ENCODE measurements at places on chromosomes 3 and 15.

DNA sequence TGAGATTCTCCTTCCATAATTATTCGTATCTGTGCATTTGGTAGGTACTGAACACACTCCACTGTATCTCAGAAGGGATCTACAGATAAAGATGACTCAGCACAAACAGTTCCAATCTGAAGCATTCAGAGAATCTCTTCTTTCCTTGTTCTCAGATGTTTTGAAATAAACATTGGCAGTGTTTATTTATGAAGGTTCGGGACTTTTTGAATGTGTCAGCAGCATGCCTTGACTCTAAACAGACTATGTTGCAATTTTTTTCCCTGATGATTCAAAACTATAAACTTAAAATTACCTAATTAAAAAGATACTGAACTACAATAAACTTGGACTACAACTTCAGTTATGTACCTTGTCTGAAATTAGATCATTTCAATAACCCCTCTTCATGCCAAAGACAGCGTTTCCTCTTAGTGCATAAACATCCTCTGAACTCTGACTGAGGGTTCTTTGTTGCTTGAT lies 612.9 kb upstream of the TBL1XR1 start:
- DNase-seq = no peak
- peaks cover 15% of the 10 kb centered on the region for H3K4me1 ChIP-seq
- no peaks in the 10 kb centered on the region for H3K27me3 ChIP-seq
- H3K4me3 ChIP-seq = no peak overlapping the region
- peaks cover 2% of the 10 kb centered on the region for H3K36me3 ChIP-seq

DNA sequence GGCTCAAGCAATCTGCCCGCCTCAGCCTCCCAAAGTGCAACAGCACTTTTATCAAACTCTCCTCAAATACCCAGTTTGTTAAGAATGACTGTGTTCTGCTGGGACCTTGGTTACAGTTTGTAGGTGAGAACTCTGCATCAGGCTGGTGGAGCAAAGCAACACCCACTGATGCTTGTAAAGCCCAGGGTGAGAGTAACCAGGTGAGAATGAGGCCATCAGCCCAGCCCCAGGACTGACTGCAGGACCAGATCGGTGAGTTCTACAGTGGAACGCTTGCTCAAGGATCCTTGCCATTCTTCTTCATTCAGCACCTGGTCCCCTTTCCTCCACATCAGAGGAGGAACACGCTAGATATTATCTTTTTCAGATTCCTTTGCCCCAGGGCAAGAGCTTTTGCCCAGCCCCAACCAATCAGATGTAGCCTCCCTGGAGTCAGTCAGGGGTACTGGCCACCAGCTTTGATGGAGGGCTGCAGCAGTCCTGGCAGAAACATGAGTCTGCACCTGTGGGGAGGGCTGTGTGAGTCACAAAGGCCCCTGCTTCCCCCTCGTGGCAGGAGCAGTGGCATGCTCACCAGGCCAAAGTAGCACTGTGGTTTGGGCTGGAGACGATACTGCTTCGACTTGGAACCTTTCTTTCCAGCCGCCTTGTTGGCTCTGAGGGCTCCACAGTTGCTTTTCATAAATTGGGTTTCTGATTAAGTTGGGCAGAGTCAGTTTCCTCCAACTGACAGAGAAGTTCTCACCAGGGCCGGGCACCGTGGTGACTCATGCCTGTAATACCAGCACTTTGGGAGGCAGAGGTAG lies 3.5 kb upstream of the SHISA5 start:
- no peaks in the 10 kb centered on the region for H3K36me3 ChIP-seq
- H3K4me1 ChIP-seq = peaks cover 31% of the 10 kb centered on the region

DNA sequence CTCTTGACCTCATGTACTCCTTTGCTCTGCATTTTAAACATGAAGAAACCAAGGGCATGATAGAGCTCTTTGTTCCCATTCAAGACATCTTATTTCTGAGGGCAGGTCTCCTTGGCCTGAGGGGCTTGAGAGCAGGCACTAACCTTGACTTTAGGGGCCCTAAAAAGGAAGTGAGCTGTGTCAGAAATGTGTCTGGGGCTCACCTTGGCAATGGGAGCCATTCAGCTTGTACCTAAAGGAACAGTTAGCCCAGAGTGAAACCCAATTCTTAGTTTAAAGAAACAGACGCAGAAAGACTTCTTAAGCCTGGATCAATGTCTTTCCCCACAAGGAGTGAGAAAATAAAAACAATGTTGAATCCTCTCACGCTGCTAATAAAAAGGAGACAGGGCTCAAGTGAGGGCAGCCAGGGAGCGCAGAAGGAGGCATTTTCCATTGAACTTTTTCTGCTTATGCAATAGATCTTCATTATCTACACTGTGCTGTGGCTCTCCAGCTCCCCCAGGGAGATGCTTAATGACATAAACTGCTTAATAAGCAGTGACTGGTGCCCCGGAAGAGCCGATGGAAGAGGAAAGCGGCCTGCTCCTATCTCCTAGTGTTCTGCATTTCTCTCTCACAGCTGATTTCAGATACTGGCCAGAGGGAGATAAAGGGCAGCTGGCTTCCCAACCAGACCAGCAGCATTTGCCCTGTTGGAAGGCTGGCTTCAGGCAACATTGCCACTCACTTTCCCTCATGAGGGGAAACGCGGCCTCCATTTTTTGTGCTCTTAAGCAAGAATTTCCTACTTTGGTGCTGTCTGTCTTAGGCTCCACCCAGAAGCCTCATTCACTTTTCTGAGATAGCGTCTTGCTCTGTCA lies 152.0 kb downstream of the OPA1 start:
- H3K27me3 ChIP-seq = no peaks in the 10 kb centered on the region
- H3K27ac ChIP-seq = peak overlapping the region; percentile 92
- no peak overlapping the region for H3K4me3 ChIP-seq
- peaks cover 2% of the 10 kb centered on the region for H3K36me3 ChIP-seq
- peaks cover 31% of the 10 kb centered on the region for H3K4me1 ChIP-seq

GRCh38 chr3:43641306-43642114 lies 19.7 kb upstream of the ANO10 start:
- no peaks in the 10 kb centered on the region for H3K36me3 ChIP-seq
- no peak overlapping the region for H3K4me3 ChIP-seq
- H3K4me1 ChIP-seq = peaks cover 17% of the 10 kb centered on the region
- no peak overlapping the region for H3K27ac ChIP-seq
- no peak for DNase-seq
- no peaks in the 10 kb centered on the region for H3K27me3 ChIP-seq

GRCh38 chr3:140501770-140502364 lies 176.0 kb upstream of the TRIM42 start:
- no peak for DNase-seq
- no peaks in the 10 kb centered on the region for H3K36me3 ChIP-seq
- no peak overlapping the region for H3K4me3 ChIP-seq
- peaks cover 33% of the 10 kb centered on the region for H3K4me1 ChIP-seq
- no peaks in the 10 kb centered on the region for H3K27me3 ChIP-seq

GRCh38 chr3:39531066-39531465 lies 63.6 kb downstream of the MOBP start:
- H3K36me3 ChIP-seq = no peaks in the 10 kb centered on the region
- H3K27ac ChIP-seq = no peak overlapping the region
- H3K4me1 ChIP-seq = no peaks in the 10 kb centered on the region
- H3K27me3 ChIP-seq = peaks cover 20% of the 10 kb centered on the region
- no peak for DNase-seq

DNA sequence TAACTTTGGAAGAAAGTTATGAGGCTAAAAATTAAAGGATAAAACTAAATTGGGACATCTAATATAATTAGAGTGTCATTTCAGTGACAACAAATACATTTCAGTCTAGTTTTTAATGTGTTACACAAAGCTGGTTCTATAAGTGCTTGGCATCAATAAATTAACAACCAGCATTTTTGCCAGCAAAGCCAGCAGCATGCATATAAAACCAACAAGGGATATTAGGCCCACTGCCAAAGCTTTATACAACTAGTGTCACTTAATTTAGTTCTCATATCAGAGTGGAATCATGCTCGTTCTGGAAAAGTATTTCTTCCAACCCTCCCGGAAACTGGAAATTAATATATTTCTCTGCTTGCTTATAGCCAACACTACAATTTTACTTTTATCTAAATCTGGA lies 88.8 kb downstream of the THBS1 start:
- DNase-seq = no peak
- no peaks in the 10 kb centered on the region for H3K27me3 ChIP-seq

- peaks cover 5% of the 10 kb centered on the region for H3K36me3 ChIP-seq
- DNase-seq = no peak
- peaks cover 28% of the 10 kb centered on the region for H3K4me1 ChIP-seq
- peak overlapping the region; percentile 26 for H3K27ac ChIP-seq
Measured at GRCh38 chr3:73028803-73029202, 32.2 kb downstream of the PPP4R2 start.

- H3K27ac ChIP-seq = no peak overlapping the region
- no peaks in the 10 kb centered on the region for H3K36me3 ChIP-seq
- H3K27me3 ChIP-seq = no peaks in the 10 kb centered on the region
Measured at GRCh38 chr3:189907803-189908202, 212.9 kb downstream of the P3H2 start.

GRCh38 chr15:33768670-33769190 lies 199.6 kb upstream of the CHRM5 start:
- no peaks in the 10 kb centered on the region for H3K4me1 ChIP-seq
- H3K36me3 ChIP-seq = no peaks in the 10 kb centered on the region
- H3K27me3 ChIP-seq = no peaks in the 10 kb centered on the region
- H3K4me3 ChIP-seq = no peak overlapping the region
- no peak for DNase-seq
- no peak overlapping the region for H3K27ac ChIP-seq

- H3K4me3 ChIP-seq = no peak overlapping the region
- no peak overlapping the region for H3K27ac ChIP-seq
- no peaks in the 10 kb centered on the region for H3K4me1 ChIP-seq
- DNase-seq = no peak
Measured at GRCh38 chr15:39846108-39846507, 63.5 kb upstream of the FSIP1 start.

DNA sequence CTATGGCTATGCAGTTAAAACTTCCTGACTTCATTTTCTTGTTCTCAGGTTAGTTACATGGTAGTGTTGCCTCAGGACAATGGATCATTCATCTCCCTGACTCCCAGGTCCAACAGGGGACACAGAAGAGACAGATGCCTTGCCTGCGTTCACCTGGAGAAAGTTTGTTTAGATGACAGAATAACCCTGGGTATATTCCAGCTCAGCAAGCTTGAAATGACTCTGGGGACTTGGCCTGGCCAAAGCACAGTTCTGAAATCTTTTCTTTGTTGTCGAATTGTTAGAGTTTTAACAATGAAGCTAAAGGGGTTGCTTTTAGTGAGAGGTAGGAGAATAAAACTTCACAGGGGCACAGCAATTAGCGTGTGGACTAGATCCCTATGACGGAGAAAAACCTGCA lies 206.1 kb downstream of the PDZRN3 start:
- peak overlapping the region; percentile 95 for H3K27ac ChIP-seq
- H3K4me1 ChIP-seq = peaks cover 46% of the 10 kb centered on the region
- no peak for DNase-seq

DNA sequence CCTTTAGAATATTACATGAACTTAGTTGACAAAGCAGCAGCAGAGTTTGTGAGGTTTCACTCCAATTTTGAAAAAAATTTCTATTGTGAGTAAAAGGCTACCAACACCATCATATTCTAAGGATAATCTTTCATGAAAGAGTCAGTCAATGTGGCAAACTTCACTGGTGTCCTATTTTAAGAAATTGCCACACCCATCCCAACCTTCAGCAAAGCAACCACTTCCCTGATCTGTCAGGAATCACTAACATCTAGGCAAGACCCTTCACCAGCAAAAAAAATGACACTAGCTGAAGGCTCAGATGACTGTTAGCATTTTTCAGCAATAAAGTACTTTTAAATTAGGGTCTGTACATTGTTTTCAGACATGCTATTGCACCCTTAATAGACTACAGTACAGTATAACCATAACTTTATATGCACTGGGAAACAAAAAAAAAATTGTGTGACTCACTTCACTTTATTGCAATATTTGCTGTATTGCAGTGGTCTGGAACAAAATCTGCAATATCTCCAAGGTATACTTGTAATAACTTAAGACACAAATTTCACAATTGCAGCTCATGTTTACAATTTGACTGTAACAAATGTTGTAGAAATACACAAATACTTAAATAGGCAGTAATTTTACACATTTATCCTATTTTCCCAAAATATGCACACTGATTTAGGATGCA lies 38.9 kb upstream of the ALCAM start:
- no peaks in the 10 kb centered on the region for H3K27me3 ChIP-seq
- H3K36me3 ChIP-seq = peaks cover 8% of the 10 kb centered on the region
- no peak overlapping the region for H3K4me3 ChIP-seq
- no peak overlapping the region for H3K27ac ChIP-seq

GRCh38 chr3:145936971-145937370 lies 224.0 kb downstream of the PLOD2 start:
- H3K27ac ChIP-seq = no peak overlapping the region
- no peaks in the 10 kb centered on the region for H3K4me1 ChIP-seq
- H3K27me3 ChIP-seq = no peaks in the 10 kb centered on the region
- H3K4me3 ChIP-seq = no peak overlapping the region
- no peaks in the 10 kb centered on the region for H3K36me3 ChIP-seq
- DNase-seq = no peak

- no peaks in the 10 kb centered on the region for H3K27me3 ChIP-seq
- no peak overlapping the region for H3K27ac ChIP-seq
- H3K4me3 ChIP-seq = no peak overlapping the region
- H3K36me3 ChIP-seq = no peaks in the 10 kb centered on the region
- DNase-seq = no peak
Measured at GRCh38 chr15:59516655-59517461, 78.9 kb downstream of the FAM81A start.

DNA sequence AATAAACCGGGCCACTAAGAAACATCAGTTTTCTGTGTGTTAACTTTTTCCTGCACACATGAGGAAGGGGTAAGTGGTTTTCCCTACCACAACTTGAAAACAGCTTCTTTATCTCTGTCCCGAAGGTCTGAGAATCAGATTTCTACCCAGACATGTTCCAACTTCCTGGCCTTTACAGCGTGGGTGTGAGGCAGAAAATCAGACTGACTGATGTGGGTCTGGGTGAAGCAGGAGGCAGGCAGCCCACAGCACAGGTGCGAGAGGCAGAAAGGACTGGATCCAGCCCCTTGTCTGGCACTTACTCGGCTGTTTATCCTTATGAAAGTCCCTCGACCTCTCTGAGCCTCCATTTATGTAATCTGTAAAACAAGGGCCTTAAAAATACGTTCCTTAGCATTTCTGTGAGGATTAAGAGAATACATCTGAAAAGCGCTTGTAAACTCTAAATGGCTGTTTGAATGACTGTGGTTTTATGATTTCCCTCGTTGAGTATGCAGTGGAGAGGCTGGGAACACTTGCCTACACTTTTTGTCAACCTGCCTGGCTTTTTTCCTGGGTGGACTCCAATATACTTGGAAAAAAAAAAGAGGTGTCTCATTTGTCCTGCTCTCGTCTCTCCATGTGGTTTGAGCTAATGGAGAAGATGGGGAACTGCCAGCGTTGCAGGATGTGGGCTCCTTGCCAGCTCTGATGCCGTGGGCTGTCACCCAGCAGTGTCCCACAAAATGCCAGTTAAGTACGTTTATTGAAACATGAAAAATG lies 3.1 kb downstream of the AGBL1 start:
- H3K27me3 ChIP-seq = peaks cover 42% of the 10 kb centered on the region
- H3K4me1 ChIP-seq = no peaks in the 10 kb centered on the region
- DNase-seq = no peak
- no peaks in the 10 kb centered on the region for H3K36me3 ChIP-seq
- no peak overlapping the region for H3K27ac ChIP-seq

Data from mesothelial cell of epicardium (in vitro differentiated cells).